ENCODE measurements at places on chromosomes 1 and 21.

DNA sequence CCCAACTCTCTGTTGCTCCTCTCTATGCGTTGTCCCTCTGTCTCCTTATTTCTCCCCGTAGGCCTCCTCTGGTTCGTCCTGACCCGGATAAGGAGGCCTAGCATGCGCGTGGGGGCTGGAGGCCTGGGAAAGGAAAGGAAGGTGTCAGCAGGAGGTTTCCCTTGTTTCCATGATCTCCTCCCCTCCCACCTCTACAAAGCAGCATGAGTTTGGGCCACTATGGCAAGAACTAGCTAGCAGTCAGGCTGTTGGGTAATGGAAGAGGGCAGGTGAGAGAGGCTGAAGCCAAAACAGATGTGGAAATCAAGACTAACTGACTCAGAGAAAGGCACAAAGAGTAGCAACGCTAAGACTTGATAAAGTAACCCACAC, 687 bp upstream of the SEMA6C start:
- no peak for DNase-seq

DNA sequence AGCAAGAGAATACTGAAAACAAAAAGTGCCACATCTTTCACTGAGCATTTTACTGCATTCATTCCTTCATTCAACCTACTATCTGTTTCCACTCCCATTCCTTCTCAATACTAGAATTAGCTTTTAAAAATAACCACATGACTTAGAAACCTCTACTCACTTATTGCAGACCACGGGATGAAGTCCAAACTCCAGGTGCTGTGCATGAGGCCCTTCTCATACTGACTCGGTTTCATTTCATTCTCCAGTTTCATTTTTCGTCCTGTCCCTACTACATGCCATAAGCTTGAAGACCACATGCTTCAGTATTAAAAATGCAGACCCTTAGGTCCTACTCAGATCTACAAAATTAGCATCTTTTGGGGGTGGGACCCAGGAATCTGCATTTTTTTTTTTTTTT, 2.3 kb upstream of the BACH1 start:
- no peak for DNase-seq

DNA sequence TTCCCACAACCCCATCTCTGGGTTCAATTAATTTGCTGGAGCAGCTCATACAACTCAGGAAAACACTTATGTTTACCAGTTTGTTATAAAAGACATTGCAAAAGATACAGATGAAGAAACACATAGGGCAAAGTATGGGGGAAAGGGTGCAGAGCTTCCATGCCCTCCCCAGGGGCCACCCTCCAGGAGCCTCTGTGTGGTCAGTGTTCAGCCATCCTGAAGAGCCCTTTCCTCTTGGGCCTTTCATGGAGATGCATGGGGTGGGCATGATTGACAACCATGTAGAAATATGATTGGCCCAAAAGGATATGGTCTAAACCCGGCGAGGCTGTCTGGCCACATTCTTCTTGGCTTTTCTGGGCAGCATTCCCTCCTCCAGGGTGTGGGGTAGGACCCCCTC, 56.8 kb upstream of the PDE9A start:
- DNase-seq = no peak

DNA sequence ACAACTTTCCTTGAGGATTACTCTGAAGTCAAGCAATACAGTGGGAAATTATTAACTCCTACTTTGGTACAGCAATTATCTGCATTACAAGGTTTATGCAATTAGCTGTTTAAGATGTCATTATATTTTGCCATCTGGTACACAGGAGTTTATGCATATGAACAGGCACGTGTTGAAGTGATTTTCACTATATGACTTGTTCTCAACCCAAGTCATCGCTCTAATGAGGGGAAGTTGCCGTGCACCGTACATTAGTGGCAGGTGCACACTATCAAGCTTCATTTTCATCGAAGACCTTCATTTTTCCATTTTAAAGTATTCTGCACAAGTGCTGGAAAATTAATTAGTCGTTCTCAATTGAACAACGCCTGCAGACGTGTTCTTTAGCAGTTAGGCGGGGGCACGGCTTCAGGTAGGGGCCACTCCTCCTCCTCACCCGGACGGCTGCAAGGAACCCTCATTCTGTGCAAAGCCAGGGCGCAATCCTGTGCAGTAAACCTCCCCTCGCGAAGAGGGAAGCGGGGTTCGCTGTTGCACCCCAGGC, 39.8 kb upstream of the NFIA start:
- DNase-seq = peak; percentile 91

DNA sequence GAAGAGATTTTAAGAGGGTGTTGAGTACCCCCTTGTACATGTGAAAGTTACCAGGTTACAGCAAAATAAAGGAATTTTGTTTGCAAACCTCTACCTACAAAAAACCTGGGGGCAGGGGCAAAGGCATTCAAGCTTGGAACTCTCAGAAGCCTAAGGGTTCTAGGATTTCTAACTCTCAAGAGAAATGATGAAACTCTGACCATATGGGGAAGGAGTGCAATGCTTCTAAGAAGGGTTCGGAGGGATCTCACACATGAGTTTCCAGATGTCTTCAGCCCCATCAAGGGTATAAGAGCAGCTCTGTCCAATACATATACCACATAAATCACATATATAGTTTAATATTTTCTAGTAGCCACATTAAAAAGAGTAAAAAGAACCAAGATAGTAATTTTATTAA, 7.3 kb upstream of the FCGR2A start:
- DNase-seq = no peak

DNA sequence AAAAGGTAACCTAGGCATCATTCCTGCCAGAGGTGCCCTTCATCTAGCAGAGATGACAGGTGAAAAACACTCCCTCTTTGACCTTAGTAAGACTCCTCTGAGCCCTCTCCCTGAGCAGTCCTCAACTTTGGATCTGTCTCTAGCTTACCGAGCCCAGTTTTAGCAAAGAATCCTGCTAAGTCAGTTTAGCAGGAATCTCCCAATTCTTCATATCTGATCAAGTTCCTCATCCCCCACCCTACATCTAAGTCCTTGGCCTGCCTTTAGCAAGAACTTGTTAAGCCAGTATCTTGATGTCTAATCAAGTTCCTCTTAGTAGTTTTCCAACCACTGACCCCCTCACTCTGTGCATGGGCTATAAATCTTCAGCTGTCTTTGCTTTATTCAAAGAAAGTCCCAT, 235.6 kb downstream of the OMA1 start:
- DNase-seq = no peak

GRCh38 chr1:206753141-206753540, 17.4 kb upstream of the IL19 start:
- DNase-seq = no peak

GRCh38 chr1:208100906-208101305, 143.3 kb downstream of the PLXNA2 start:
- peak; percentile 79 for DNase-seq

GRCh38 chr1:110312188-110313121, 26.7 kb upstream of the RBM15 start:
- DNase-seq = peak; percentile 49

DNA sequence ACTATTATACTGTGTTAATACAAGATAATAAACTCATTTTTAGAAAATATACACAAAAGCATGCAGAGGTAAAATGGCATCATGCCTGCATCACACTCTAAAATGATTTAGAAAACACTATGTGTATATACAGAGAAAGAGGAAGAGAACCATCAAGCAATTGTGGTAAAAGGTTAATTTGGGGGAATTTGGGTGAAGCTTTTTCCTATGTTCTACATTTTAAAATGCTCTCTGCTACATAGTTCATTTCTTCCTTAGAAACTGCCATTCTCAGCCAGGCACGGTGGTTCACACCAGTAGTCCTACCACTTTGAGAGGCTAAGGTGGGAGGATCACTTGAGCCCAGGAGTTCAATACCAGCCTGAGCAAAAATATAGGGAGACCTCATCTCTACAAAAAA, 44.1 kb downstream of the GON4L start:
- DNase-seq = no peak

DNA sequence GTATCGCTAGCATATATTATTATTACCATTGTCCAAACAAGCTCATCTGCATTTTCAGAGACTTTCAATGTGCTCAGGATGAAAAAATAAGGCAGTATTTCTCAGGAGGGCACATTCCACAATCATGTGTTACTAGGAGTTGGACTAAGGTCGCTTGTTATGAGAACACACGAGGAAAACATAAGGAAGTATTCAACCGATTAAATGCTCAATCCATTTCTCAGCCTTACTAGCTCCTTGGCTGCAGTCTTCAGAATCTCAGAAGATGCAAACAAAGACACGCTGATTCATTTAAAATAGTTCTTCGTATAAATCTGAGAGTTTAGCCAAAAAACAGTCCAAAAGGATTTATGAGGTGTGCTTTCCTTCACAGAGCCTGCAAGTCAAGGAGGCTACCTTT, 82.0 kb upstream of the JAK1 start:
- DNase-seq = no peak

- peak; percentile 21 for DNase-seq
These were observed 63.4 kb upstream of the RAB3GAP2 start for GRCh38 chr1:220335668-220336067.

DNA sequence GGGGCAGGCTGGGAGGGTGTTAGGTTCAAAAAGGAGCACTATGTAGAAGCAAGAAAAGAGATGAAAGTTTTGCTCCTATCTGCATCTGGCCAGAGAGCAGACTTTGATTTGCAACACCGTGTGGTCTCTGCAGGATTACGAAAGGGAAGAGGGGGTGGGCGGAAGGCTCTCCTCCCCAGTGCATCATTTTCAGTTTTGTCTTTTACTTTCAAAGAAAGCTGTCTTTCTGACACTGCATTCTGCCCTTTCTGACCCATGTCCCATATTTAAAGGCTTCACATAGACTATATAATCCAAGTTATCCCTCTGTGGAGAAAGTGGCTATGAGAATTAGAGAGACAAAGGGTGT, 126.5 kb downstream of the RHOU start:
- no peak for DNase-seq

GRCh38 chr1:1118011-1118875, 2.4 kb upstream of the C1orf159 start:
- no peak for DNase-seq

GRCh38 chr1:201551877-201552731, 13.2 kb downstream of the NAV1 start:
- DNase-seq = no peak

DNA sequence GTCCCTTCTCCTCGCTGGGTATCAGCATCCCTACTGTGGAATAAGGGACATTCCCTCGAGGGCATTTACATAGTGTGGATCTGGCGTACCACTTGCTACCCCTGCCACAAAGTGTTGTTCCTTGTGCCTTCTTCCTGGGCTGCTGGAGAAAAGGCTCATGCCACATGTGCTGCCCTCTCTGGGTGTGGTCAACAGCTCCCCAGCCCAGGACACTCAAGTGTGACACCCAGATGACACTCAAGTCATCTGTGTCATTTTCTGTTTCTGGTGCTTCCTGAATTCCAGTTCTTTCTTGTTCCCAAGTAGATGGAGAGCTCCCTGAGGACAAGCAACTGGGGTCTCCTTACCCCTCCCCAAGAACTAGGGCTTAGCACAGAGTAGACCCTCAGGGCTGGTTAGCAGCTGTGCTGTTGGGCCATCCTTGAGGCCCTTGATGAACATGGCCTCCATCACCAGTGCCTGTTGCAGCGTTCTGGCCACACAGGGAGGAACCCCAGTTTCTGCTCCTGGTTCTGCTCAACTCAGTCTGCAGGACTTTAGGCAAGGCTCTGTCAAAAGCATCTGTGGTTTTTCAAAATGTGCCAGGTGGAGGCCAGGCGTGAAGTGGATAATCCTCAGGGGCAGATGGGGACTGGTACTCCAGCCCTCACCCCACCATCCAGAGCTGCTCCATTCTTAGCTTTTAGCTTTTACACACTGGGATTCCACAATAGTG, 49.0 kb upstream of the CLIC4 start:
- DNase-seq = no peak

DNA sequence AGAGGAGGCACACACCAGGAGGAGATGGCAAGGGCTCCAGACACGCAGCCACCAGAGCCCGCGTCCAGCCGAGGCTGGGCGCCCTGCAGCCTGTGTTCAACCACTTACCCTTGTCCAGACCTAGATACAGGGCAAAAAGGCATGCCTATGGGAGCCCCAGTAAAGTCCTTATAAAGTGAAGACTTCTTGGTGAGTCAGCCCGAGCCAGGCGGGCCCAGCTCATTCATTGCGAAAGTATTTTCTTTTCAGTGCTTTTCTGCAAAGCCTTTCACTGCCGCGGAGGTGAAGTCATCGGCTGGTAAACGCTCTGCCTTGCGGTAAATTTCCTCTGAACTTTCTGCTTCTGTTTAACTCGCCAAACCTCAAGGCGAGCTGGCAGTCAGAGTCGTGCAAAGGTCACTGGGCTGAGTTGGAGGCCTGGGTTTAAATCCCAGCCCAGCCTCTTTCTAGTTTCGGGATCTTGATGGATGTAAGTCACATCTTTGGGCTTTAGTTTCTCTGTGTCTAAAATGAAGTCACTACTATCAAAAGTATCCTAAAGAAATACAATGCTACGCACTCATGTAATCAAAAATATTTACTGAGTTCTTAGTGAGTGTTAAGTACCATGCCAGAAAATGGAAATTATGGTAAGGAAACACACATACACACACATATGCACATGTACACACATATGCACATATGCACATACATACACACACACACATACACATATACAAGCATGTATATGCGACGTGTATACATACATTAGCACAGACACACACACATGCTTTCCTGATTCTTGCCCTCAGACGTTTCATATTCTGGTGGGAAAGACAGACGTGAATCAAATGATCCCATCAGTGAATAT, 54.7 kb upstream of the IFFO2 start:
- DNase-seq = no peak

DNA sequence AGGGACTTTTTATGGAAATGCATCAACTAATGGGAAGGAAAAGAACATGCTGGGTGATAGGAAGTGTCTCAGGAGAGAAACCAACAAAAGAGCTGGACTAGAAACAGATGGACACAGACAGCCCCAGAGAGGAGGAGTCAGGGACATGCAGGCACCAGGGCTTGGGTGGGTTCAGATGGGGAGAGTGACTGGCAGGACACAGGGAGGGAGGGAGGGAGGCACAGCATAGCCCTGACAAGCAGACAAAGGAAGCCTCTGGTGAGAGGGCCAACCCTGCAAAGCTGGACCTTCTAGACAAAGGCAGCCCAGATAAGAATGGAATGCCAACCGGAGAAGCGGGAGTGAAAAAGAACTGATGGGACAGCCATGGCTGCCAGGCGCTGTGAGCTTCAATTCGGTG, 568.8 kb downstream of the AJAP1 start:
- DNase-seq = no peak

DNA sequence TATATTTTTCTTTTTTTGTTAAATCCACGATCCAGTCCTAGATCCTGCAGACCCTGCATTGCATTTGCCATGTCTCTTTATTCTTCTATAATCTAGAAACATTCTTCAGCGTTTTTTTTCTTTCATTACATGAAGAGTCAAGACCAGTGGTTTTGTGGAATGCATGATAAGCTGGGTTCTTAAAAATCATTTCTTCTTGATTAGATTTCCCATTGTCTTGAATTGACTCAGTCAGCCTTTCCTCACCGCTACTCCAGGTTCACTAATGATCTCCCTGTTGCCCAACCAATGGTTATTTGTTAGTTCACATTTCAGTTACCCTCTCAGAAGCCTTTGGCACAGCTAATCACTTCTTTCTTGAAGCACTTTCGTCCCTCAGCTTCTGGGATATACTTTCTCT, 25.2 kb downstream of the CHD1L start:
- DNase-seq = no peak

- no peak for DNase-seq
These were observed 425 bp downstream of the DDR2 start for GRCh38 chr1:162632698-162633080.
